ENCODE measurements at places on chromosomes 6 and 20.

GRCh38 chr6:33082702-33083101, 6.9 kb downstream of the HLA-DPB1 start:
- DNase-seq: no peak

DNA sequence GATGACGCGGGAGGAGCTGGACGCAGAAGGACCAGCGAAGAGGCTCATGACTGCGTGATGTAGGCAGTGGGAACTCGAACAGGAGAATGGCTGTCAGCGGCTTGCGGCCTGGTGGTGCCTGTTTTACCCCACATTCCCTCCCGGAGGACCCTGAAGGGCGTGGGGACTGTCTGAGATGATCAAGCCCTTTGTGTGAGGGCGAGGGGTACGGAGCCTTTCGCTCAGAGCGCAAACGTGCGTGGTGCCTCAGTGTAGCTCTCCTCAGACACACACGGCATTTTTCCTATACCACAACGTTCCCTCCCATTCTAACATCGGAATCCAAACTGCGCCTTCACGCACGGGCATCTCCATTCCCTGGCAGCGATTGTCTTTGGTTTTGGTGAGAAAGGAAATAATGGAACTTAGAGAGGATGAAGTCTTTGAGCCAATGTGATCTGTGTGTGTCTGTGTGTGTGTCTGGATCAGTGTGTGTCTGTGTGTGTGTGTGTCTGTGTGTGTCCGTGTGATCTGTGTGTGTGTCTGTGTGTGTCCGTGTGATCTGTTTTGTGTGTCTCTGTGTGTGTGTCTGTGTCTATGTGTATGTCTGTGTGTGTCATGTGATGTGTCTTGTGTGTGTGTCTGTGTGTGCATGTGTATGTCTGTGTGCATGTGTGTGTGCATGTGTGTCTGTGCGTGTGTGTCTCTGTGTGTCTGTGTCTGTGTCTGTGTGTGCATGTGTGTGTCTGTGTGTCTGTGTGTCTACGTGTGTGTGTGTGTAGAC, 5.3 kb downstream of the PTK6 start:
- no peak for DNase-seq

- no peak for DNase-seq
These were observed 198.5 kb upstream of the HEY2 start for GRCh38 chr6:125550892-125551291.

DNA sequence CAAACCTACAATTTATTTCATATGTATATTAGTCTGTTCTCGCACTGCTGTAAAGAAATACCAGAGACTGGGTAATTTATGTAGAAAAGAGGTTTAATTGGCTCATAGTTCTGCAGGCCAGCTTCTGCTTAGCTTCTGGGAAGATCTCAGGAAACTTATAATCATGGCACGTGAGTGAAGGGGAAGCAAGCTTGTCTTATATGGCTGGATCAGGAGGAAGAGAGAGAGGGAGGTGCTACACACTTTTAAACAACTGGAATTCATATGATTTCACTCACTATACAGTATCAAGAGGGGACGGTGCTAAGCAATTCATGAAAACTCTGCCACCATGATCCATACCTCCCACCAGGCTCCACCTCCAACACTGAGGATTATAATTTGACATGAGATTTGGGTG, 29.9 kb downstream of the PHACTR2 start:
- no peak for DNase-seq

DNA sequence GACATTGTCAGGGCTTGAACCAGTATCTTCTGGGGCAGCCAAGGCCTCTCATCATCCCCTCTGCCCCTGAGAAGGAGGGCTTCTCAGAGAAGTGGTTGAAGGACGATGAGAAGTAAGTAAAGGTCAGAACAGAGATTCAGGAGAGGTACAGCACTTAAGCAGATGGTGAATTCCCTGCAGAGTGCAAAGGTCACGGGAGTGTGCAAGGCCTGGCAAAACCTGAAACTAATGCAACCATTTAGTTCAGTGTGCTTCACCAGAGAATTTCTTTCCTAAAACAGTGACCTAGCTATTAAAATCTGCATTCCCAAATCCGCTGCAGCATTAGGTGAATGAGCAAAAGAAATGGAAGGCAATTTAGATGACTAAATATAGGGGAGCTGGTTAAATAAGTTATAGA, 58.4 kb downstream of the TRERF1 start:
- DNase-seq: no peak

GRCh38 chr6:25296217-25296905, 17.2 kb downstream of the CARMIL1 start:
- DNase-seq: no peak

GRCh38 chr6:167689278-167689677, 137.4 kb upstream of the AFDN start:
- DNase-seq: no peak

- DNase-seq: no peak
These were observed 38.0 kb downstream of the HIVEP2 start for GRCh38 chr6:142906945-142907470.

DNA sequence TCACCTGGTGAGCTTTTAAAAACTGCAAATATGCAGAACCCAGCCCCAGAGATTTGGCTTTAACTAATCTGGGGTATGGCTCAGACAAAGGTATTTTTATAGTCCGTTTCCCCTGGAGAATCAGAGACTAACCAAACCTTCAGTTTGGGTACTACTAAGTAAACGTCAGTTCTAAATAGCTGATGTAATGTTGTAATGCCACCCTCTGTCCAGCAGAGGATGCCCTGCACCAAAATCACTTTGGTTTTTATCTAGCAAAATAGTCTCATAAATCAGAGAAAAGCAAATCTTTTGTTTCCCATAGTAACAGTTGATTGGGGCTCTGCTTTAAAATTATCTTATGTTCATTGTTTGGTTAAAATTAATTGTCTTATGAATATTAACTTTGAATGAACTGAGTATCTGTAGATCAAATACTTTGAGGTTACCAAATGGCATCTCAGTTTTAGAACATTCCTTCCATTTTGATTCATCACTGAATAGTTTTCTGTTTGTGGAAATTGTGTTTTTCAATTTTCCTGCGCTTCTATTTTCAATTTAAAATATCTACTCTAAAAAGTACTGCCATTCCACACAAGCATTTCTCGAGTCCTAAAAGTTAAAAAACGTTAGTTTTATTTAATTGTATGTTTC, 278.3 kb upstream of the PLCB4 start:
- DNase-seq: no peak

DNA sequence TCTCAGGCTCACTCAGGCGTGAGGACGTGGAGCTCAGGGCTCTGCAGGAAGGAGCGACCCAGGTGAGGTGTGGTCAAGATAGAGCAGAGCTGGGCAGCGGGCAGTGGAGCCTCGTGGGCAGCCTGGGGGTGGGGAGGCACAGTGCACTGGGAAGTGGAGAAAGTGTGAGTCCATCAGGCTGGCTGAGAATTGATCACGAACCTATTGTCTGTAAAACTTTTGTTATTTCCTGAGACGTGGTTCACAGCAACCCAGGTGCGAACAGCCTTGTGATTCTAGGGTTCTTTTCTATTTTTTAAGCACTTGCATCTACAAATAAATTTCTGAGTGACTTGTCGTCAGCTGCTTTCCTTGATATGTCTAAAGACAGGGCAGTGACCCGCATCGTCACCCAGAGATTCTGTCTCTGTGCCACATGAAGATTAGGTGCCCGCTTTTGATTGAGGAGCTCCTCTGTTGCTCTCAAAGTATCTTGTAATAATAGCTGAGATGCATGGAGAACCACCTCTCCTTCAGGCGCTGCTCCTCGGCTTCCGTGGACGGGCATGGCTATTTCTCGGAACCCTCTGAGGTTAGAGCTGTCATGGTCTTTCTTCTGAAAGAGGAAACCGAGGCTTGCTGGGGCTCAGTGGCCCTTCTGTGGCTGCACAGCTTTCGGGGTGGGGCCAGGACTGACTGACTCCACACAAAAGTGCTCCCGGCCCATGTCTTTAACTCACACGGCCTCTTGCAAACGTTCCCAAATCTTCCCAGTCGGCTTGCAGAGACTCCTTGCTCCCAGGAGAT, 662 bp upstream of the CCR6 start:
- DNase-seq: no peak

GRCh38 chr20:22663528-22664025, 79.2 kb upstream of the FOXA2 start:
- DNase-seq: no peak

DNA sequence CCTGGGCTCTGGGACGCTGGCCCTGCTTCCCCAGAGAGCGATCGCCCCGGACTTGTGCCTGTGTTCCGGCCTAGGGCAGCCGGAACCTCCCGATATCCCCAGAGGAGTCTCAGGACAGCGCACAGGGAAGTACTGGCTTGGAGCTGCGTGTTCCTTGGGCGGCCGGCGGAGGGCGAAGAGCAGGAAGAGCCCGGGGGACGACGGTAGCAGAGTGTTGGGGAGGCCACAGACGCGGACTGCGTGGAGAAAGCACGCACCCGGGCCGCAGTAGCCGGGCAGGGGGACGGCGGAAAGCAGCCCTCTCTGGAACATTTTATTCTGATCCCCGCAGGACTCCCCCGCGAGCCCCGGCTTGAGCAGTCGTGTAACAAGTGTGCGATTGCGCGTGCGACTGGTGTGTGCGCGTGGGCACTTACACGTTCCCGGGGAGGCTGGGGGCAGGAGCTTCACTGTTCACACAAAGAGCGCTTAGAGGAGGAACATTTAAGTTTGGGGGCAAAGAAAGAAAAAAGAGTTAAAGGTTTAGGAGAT, 36.1 kb downstream of the NCR2 start:
- no peak for DNase-seq

DNA sequence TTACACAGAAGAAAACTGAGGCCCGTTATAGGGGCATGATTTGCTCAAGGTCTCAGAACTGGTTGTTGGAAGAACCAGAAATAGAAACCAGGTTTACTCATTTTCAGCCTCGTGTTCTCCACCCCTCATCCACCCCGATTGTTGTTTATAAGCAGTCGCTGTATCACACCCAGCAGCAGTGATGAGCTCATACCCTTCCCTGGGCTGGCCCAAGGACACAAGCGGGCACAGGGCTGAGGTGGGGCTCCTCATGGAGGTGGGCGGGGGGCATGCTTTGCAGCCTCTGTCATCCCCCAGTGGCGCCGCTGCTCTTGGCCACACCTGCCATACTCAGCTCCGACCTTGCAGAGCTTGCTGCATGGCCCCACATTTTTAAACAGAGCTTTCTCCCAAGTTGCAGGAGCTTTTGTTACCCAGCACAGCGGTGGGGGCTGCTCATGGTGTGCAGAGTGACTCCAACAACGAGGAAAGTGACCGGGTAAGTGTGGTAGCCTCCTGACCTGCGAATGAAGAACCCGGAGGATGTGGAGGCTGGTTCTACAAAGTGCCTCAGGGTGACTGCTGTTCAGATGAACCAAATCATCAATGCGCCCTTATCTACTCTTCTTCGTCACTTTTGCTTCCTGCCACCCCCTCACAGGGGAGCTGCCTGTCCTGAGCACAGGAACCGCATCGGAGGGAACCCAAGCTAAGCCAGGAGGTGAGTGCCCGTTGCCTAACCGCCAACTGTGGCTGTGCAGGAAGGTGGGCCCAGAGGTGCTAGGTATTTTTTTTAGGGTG, 43.6 kb upstream of the NKX2-2 start:
- DNase-seq: no peak

- no peak for DNase-seq
These were observed 117.5 kb upstream of the CEP85L start for GRCh38 chr6:118768904-118769325.

- no peak for DNase-seq
These were observed 418.5 kb upstream of the JARID2 start for GRCh38 chr6:14827354-14827753.

DNA sequence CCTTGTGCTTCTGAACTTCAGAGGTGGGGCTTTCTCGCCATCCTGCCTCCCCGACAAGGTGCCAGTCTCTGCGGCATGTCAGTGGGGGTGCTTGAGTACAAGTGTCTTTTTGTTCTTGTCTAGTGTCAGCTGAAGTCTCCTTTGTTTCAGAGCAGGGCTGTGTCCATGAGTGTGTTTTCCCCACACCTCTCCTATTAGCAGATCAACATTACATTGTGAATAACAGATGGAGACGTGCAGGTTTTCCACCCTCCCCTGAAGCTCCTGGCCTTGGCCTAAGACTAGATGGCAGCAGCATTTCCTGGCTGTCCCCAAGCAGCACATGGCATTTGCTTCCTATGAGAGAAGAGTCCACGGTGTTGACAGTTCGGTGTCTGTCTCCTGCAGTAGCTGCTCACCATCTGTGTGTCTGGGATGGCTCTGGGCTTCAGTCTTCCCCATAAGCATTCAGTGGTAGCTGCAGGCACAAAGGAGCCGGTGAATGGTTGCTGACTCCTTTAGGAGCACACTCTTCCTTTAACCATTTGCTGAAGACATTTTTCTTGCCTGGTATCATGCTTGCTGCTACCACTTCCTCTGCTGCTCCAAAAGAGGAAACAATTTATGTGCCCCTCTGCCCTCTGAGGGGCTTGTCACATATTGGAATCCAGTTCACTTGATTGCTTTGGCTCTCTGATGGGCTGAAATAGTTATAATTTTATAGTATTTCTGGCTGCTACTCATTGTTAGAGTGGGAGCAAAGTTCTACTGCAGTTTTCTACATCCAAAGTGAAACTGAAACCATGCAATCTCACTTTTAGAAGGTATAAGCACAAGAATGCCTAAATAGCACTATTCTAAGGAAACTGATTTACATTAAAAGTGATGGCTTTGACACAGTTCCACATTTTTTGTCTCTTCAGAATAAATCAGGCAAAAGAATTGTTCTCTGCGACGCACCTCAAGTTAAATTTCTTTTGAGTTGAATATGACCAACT, 913.0 kb downstream of the C6orf118 start:
- DNase-seq: no peak

- DNase-seq: no peak
These were observed 939.0 kb downstream of the TBC1D32 start for GRCh38 chr6:120395330-120395729.

DNA sequence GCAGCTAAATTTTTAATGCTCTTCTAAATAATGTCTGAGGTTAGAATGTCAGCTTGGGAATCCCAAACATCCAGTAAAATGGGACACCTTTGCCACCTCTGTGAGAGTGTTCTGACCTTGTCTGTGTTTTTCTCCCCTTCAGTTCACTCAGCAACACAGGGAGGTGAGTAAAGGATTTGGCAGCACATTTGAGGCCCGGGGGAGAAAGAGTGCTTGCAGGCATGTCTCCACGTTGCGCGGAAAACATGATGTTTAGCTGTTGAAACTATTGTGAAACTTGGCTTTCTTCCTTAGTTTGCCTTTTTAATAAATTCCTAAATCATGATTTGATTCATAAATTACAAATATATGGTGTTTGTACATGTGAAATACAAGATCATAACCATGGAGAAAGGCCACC, 707.8 kb upstream of the FLRT3 start:
- DNase-seq: no peak

- no peak for DNase-seq
These were observed 113.3 kb downstream of the JPH2 start for GRCh38 chr20:44073675-44074071.

- DNase-seq: no peak
These were observed 34.0 kb upstream of the PI16 start for GRCh38 chr6:36920546-36920945.

GRCh38 chr6:121533321-121533841, 97.9 kb downstream of the GJA1 start:
- DNase-seq: no peak

- DNase-seq: no peak
These were observed 27.4 kb upstream of the VAPB start for GRCh38 chr20:58361481-58362205.

DNA sequence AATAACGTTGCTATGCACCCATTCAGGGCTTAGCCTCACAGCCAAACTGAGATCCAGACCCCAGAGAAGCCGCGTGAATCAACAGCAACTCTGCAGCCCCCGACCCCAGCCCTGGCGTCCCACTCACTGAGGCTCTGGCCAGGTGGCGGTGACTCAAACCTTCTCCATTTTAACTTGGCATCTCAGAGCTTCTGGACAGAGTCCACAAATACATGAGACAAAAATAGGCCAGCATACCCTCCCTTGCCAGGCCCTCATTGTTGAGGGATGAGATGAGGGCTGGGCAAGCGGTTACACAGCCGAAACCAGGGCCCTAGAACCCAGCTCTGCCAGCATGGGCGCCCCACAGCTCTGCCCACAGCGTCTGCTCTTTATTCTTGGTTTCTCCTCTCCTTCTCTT, 118.4 kb downstream of the MYLK4 start:
- no peak for DNase-seq
